IPS DF 19.7 (cell line): ENCODE measurements at places on chromosomes 3 and 15.

DNA sequence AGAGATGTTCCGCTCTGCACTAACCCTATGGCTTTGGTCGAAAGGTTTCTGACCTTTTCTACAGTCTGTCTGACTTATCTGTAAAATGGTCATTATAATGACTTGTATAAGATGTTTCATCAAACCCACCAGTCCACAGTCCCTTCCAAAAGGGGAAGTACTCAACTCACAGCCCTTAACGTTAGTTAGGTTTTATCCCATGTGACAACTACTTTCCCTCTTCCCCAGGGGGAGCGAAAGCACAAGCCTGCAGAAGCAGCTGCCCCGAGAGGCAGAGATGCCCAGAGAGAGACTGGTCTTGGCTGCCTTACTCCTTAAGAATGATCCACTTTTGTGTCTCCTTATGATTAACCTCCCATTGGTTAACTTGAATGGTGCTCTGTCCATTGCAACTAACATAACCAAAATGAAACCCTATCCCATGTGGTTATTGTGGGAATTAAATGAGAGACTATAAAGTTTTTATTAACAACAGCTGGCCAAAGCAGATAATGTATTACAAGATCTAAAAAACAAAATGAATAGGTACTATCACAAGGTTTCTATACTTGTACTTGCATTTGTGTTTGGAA lies 6.4 kb downstream of the ASTE1 start:
- DNase-seq = no peak

DNA sequence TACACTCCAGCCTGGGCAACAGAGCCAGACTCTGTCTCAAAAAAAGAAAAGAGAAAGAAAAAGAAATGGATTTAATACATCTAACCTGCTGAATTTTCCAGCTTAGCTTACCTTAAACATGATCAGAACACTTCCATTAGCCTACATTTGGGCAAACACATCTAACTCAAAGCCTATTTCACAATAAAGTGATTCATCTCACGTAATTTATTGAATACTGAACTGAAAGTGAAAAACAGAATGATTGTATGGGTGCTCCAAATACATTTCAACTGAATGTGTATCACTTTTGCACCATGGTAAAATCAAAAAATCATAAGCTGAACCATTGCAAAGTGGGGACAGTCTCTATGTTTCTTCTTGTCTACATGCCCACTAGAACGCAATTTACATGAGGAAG lies 9.0 kb downstream of the PIK3R4 start:
- DNase-seq = no peak

DNA sequence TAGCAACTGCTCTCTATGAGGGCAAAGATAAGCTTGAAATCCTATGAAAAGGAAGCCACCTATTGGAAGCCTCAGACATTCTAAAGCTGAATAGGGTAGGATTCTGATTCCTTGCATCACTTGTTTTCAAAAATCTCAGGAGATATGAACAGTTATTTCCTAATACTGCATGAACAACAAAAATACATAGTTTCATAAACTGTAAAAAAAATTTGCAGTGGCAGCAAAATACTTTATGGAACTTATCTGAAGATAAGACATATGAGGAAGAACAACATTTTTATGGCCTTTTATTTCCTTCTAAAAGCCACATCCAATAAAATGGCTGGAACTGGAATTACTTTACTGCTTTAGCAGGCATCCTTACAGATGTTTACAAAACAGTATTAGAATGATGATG lies 29.9 kb downstream of the AP3S2 start:
- DNase-seq = no peak

DNA sequence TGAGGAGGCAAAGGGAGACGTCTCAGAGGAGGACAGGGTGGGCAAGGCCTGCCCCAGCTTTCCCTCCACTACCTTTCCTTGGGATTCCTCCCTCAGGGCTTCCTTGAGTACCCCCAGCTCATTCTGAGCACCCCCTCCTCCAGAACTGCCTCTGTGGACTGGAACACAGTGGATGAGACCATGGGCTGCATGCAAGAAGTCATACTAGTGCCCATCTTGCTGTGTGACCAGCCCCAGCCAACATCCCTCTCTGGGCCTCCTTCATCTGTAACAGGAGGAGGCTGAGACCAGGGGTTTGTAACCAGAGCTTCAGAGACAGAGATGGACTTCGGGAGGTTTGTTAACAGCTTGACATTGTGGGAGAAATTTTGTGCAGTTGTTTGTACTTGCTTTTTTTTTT lies 25.6 kb downstream of the FEM1B start:
- DNase-seq = no peak

- DNase-seq = no peak
These were observed 27.2 kb upstream of the ATP1B3 start for GRCh38 chr3:141849056-141849815.

DNA sequence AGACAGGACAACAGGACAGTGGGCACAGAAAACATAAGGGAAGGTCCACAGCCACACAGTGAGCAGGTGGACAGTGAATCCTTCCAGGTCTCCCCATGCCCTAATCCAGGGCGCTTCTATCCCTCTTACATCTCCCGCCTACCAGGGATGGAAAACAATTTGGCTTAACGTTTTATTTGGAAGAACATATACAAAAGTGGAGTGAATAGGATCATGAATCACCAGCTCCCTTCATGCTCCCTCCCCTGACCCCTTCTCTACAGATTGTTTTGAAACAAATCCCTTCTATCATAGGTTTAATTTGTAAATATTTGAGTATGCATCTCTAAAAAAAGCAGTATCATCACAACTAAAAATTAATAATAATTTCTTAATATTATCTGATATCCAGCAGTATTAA lies 52.5 kb downstream of the CLDN11 start:
- DNase-seq = no peak

GRCh38 chr15:69958496-69959084 lies 139.1 kb downstream of the TLE3 start:
- peak; percentile 76 for DNase-seq
